ENCODE measurements at places on chromosomes 12 and 14. TPM values are rescaled to one million over a fixed set of nuclear protein-coding genes. Genes with fewer than 3 reads are reported as not detected.

Gene ITGB7
- total RNA-seq = 1.6 TPM

GRCh38 chr12:127355061-127355841 is 911.7 kb upstream of the TMEM132C start:
- no peak for DNase-seq

GRCh38 chr12:117583677-117584225 is 222.3 kb upstream of the NOS1 start:
- no peak for DNase-seq

DNA sequence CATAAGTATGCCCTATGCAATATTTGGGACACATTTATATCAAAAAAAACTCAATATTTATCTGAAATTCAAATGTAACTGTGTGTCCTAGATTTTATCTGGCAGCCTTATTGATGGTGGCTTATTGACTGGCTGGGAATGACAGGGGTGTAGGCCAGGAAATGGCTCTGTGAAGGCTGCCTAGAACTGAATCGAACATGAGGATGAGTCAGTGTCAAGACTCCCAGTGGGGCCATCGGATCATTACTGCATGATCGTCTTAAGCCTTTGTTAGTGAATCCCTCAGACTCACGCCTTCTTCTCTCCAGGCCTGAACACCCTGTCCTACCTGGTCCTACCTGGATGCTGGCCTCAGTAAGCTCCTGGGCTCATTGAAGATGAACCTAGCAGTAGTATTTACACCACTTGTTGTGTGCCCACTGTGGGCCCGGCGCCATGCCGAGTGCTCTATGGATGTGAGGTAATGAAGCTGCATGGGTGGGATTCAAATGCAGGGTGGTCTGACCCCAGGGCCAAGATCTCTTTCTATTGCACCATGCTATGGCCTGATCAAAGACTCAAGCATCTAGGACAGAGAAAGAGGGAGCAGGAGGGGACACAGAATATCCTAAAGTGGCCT is 21.0 kb upstream of the FAIM2 start:
- no peak for DNase-seq

All from right cardiac atrium (tissue), 5 donors.